ENCODE measurements at places on chromosomes 7 and 10. TPM values are rescaled to one million over a fixed set of nuclear protein-coding genes. Genes with fewer than 3 reads are reported as not detected.

GRCh38 chr10:128124813-128125403 is 1.3 kb downstream of the MKI67 start:
- no peak overlapping the region for H3K4me3 ChIP-seq
- no peaks in the 10 kb centered on the region for H3K36me3 ChIP-seq
- no peak for DNase-seq
- no peaks in the 10 kb centered on the region for H3K27me3 ChIP-seq
- no peak overlapping the region for H3K27ac ChIP-seq

DNA sequence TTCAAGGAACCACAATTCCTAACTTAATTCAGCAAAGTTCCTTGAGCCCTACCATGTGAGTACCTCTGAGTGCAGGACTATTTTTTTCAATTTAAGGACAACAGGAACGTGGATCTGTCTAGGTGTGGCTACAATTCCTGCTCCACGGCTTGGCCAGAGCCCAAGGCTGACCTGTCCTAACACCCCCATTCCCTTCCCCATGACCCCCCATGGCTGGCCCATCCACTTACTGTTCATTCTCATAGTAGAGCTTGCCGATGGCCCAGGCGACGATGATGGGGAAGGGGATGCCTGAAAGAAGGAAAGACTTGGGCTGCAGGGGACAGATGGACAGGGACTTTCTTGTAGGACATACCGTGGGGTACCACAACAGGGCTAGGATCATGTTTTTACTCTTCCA is 20.3 kb downstream of the CRHR2 start:
- no peaks in the 10 kb centered on the region for H3K4me1 ChIP-seq
- no peaks in the 10 kb centered on the region for H3K36me3 ChIP-seq
- no peak for DNase-seq

- no peak overlapping the region for H3K4me3 ChIP-seq
- no peak overlapping the region for H3K27ac ChIP-seq
- H3K27me3 ChIP-seq: no peaks in the 10 kb centered on the region
Measured at GRCh38 chr10:79417266-79417665, 28.2 kb downstream of the ZCCHC24 start.

- no peaks in the 10 kb centered on the region for H3K36me3 ChIP-seq
- H3K4me3 ChIP-seq: no peak overlapping the region
- peaks cover 7% of the 10 kb centered on the region for H3K4me1 ChIP-seq
- peak; percentile 57 for DNase-seq
- peaks cover under 1% of the 10 kb centered on the region for H3K27me3 ChIP-seq
Measured at GRCh38 chr10:62492012-62492869, 118.1 kb downstream of the ZNF365 start.

- no peak overlapping the region for H3K4me3 ChIP-seq
- no peaks in the 10 kb centered on the region for H3K36me3 ChIP-seq
- peaks cover 7% of the 10 kb centered on the region for H3K4me1 ChIP-seq
- no peak overlapping the region for H3K27ac ChIP-seq
- no peak for DNase-seq
Measured at GRCh38 chr7:140242057-140243031, 65.6 kb upstream of the KDM7A start.

Gene VPS50
- 29.0 TPM for total RNA-seq

- H3K27me3 ChIP-seq: no peaks in the 10 kb centered on the region
- no peak overlapping the region for H3K27ac ChIP-seq
- H3K36me3 ChIP-seq: no peaks in the 10 kb centered on the region
- no peak overlapping the region for H3K4me3 ChIP-seq
Measured at GRCh38 chr10:110774069-110775019, 97.4 kb upstream of the PDCD4 start.

GRCh38 chr7:132073920-132074589 is 502.2 kb downstream of the PLXNA4 start:
- no peaks in the 10 kb centered on the region for H3K36me3 ChIP-seq
- no peak overlapping the region for H3K27ac ChIP-seq
- H3K4me1 ChIP-seq: no peaks in the 10 kb centered on the region
- no peak overlapping the region for H3K4me3 ChIP-seq
- no peaks in the 10 kb centered on the region for H3K27me3 ChIP-seq
